ENCODE measurements at places on chromosomes 1 and 21.
A peak's percentile ranks its signal among the peaks of the same experiment; 100 is the strongest.

DNA sequence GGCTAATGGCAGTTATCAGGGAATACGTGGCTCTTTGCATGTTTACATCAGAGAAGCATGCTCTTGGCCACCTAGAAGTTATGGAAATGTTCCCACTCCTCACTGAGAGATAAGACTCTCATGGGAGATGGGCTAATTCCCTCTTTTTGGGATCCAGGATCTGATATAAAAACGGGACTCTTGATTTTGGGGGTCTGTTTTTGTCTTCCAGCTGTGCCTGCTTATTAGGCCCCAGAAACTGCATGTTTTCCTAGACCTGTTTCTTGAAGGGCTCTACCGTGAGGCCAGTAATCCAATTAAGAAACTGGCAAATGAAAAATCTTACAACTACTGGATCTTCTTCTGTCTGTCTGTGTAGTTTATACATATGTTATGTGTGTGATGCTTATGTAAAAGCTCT is 47.0 kb upstream of the PTCH2 start:
- DNase-seq = no peak

DNA sequence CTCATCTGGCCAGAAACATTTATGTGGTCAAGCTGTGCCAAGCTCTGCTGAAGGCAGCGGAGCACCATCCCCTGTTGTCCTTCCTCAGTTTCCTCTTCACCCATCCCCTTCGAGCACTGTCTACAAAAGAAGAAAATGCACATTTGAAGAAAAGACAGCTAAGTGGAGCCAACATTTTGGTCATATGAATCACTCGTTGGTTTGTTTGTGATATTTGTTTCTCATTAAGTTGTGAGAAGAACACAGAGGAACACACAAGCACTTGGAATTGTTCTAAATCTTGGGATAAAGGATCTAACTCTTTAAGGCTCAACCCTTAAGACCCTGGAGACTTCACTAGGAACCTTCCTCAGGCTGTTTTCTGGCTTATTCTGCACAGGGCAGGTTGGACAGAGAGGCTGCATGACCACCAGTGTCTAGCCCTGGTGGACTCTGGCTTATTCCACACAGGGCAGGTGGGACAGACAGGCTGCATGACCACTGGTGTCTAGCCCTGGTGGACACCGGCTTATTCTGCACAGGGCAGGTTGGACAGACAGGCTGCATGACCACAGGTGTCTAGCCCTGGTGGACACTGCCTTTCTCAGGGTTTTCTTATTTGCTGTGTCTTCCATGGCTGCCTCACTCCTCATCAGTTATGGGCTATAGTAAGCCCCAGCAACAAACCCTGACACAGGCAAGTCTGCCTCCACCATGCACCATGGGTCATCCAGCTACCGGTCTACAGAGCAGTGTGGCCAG is 35.3 kb upstream of the COL6A2 start:
- no peak for DNase-seq

- peak; percentile 51 for DNase-seq
Observed at GRCh38 chr1:156608036-156608674, 6.9 kb upstream of the GPATCH4 start.

GRCh38 chr1:169906938-169907337 is 13.2 kb upstream of the SCYL3 start:
- no peak for DNase-seq

DNA sequence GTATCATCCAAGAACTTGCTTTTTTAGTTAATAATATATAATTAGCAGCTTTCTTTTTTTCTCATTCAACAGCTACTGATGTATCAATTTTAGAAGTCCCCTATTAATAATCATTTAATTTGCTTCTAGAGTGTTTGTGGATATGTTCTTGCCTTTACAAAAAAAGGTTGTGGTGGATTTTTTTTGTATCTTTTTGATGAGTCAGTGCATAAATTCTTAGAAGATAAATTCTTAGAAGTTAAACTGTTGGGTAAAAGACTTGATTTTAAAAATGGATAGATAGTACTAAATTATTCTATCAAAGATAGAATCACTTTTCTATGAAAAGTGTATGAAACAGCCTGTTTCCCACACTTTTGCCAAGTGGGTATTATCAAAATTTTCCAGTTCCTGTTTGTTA is 11.9 kb downstream of the FGGY start:
- no peak for DNase-seq

DNA sequence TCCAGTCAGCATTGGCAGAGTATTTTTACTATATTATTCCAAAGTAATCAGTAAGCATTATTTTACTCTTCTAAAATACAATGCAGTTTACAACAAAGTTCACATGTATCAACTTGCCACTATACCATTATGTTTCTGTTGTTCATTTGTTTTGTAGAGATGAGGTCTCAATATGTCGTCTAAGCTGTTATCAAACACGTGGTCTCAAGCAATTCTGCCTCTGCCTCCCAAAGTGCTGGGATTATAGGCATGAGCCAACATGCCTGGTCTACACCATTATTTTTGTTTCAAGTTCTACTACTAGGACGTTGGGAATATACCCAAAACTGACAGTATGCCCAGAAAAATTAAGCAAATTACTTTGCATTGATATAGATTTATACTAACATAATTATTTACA is 19.8 kb downstream of the FAF1 start:
- DNase-seq = no peak

DNA sequence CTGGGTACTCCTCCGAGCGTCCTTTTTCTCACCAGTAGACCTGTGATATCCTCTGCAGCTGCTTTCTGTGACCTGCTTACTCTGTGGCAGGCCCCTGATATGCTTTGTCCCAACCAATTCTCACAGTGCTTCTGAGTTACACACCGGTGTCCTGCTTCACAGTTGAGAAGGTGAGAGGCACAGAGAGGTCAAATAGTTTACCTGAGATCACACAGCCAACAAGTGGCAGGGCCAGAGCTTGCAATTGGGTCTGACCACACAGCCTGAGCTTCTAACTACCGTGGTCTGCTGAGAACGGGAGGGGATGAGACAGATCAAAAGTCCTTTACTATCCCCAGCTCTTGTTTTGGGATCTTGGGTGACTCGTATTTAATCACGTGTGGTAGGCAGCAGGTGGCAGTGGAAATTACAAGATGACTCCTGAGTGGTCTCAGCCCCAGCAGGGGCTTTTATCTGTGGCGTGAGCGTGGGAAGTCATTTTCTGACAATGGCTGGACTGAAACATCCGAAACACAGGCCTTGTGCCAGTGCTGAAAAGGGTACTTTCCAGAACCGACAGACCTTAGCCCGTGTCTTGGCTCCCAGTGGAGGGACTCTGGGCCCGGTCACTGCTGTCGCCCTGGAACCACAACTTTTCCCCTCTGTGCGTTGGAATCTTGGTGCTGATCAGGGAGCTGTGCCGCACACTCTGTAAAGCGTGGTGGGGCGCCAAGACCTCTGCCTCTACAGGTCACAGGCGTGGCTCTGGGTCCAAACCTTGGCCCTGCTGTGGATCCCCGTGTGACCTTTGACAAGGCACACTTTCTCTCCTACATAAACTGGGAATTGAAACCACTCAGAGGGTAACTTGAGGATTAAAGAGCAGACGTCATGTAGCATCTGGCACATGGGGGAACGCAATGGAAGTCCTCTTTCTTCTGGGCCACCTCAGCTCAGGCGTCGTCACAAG is 11.9 kb downstream of the THEMIS2 start:
- DNase-seq = no peak

GRCh38 chr1:47186267-47187185 is 3.3 kb downstream of the PDZK1IP1 start:
- DNase-seq = no peak

DNA sequence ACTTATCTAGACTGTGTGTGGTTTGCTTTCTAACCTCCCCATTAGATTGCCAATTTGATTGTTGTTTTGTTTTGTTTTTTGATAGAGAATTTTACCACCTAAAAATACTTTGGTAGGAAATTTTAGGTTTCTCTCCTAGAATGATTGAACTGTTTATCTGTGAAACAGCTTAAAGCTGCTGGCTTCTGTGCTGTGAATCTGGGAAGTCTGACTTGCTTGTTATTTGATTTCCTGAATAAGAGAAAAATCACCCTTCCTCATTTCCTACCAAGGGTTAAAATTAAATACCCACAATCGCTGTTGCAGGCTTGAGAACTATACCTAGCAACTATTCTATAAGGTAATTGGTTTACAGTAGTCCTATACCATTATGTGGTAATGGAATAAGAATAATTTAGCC is 198.9 kb upstream of the CACYBP start:
- DNase-seq = no peak

DNA sequence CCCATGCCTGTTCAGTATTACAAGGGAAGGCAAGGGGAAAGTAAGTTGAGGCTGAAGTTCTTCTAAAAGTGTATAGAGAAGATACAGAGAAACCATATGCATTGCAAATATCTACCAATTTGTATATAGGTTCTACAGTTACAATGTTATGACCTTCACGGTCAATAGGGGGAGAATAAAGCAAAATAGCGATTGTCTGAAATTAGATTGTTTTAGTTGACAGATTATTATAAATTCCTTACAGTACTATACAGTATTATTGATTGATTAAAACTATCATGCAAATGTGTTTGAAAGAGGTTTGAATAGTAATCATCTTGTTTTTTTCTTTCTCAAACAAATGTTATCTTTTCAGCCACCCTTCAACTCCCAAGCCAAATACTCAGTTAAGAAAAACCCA is 13.7 kb upstream of the BRINP3 start:
- no peak for DNase-seq

- DNase-seq = no peak
Observed at GRCh38 chr1:53258216-53258615, 19.9 kb upstream of the MAGOH start.

DNA sequence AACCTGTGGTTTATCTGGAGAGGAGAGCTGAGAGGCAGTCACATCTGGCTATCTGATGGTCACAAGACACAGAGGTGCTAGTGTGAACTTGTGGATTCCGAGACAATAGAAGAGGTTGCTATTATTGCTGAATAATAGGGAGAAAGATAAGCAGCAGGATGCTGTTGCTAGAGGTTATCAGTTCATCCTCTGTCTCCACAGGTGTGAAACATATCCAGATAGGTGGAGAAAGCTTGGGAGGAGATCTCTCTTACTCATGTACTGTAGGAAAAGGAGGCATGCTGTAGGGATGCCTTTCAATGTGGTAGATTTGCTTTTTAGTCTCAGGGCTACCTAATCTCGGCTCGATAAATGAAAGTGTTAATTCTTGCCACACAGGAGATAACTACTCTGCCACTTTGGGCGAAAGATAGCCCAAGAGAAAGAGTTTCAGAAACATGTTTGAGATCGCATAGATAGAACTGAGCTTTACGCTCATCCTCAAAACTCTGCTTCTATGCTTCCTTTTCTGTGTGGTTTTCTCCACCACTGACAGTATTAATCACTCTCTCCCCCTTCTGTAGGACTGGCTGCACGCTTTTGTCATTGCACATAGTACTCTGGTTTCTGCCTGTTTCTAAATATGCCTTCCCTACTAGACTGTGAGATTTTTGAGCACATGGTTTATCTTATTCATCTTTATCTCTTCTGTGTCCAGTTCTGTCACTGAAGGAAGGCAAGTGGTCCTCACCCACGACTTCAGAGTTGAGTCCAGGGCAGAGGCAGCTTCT is 36.7 kb upstream of the PLXNA2 start:
- DNase-seq = no peak
